ENCODE measurements at places on chromosomes 3 and 15. TPM values are rescaled to one million over a fixed set of nuclear protein-coding genes. Genes with fewer than 3 reads are reported as not detected.

DNA sequence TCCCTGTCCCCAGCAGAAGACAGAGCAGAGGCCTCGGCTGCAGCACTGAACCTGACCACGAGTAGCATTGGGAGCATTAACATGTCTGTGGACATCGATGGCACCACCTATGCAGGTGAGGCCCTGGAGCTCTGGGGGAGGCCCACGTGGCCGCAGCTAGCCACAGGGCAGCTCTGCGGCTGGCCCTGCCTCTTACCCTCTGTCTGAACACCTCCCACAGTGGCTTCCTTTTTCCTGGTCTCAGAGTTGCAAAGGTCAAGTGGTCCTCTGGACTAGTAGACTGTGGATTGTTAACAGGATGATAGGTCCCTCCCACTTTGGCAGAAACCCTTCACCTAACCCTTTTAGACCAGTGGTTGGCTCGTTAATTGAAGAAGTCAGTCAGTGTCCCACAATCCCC is 22.5 kb upstream of the CLK3 start:
- DNase-seq: no peak

DNA sequence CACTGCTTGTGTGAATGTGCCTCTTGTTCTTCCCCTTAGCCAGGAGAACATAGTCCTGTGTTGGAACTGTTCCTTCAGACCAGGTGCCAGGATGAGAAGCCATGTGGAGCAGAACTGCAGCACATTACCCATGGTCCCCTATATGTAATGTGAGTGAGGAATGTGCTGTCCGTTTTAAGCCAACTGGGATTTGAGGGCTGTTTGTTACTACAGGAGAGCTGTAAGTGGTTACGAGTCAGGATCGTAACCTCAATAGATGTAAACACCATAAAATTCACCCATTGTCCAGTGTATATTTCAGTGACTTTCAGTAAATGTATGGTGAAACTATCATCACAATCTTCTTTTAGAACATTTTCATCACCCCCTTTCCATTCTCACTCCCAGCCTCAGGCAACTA is 10.1 kb upstream of the SCAP start:
- no peak for DNase-seq

- no peak for DNase-seq
Measured at GRCh38 chr3:105499961-105500360, 133.3 kb downstream of the ALCAM start.

DNA sequence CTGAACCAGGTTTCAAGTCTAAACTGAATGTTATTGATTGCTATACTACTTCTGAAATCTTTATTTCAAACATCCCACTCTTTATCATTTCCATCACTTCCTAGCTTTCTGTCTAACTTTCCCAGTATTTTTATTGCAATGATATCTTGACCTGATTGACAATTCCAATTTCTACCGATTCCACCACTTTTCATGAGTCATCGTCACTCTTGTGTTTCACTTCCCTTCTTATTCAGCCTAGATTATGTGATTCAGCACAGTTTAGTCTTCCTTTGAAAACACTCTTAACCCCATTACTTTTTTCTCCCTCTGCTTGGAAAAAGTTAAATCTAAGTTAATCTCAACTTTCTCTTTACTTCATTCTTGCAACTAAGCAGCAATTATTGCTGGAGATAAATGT is 62.6 kb downstream of the SLC7A14 start:
- peak; percentile 70 for DNase-seq

- DNase-seq: peak; percentile 66
Measured at GRCh38 chr3:87350367-87351199, 74.2 kb upstream of the POU1F1 start.

- peak; percentile 87 for DNase-seq
Measured at GRCh38 chr15:41934843-41935242, 37.5 kb downstream of the EHD4 start.

- DNase-seq: no peak
Measured at GRCh38 chr15:39411102-39411989, 169.5 kb upstream of the THBS1 start.

DNA sequence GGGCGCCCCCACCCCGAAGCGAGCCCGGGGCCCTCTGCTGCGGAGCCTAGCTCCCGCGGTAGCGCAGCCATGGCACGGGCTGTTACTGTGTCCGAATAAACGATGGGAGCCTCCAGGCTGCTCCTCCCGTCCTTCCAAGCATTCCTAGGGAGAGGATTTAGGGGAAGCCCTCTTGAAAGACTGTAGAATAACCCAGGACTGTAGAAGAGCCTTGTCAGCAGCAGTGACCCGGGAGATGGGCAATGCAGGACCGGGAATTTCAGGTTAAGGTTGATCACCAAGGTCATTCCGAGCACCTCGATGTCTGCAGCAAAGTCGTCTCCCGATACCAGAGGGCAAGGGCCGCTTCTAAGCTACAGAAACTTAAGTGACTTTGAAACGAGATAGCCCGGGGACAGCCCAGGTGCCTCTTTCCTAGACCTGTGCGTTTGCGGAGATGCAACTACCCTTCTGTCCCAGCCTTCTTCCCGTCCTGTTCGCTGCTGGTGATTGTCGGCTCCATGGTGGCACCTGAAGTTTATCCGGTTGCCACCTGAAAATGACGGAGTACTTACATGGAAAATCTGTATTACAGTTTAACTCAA is 753 bp upstream of the MYO5A start:
- DNase-seq: peak; percentile 28

DNA sequence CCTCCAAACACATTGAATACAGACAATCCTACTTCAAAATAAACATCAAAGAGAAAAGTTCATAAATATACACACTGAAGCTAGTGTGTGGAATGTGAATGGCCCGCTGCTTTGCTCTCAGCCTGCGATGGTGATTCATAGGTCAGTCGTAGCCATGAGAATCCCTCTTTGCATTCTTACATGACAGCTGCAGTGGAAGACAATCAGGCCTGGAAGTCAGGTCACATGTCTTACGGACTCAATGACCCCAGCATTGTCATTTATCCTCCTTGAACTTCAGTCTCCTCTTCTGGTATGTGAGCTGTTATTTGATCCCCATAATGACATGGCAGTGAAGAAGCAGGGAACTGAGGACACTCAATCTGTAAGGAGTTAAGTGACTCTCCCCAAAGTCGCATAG is 217.8 kb upstream of the EOMES start:
- no peak for DNase-seq

DNA sequence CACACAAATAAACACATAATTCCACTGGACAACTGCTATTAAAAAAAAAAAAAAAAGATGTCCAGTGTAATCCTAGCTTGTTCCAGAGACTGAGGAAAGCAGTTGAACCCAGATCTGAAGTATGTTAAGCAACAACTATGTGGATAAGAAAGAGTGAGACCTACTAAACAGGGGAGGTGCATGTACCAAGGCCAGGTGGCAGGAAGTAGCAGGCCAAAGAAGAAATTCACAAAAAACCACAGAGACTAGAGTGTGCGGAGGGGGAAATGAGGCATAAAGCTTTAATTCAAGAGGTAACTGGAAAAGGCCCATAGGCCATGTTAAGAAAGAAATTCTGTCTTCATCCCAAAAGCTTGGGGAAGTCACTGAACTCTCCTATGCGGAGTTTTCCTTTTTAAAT is 490.0 kb downstream of the NAALADL2 start:
- no peak for DNase-seq

DNA sequence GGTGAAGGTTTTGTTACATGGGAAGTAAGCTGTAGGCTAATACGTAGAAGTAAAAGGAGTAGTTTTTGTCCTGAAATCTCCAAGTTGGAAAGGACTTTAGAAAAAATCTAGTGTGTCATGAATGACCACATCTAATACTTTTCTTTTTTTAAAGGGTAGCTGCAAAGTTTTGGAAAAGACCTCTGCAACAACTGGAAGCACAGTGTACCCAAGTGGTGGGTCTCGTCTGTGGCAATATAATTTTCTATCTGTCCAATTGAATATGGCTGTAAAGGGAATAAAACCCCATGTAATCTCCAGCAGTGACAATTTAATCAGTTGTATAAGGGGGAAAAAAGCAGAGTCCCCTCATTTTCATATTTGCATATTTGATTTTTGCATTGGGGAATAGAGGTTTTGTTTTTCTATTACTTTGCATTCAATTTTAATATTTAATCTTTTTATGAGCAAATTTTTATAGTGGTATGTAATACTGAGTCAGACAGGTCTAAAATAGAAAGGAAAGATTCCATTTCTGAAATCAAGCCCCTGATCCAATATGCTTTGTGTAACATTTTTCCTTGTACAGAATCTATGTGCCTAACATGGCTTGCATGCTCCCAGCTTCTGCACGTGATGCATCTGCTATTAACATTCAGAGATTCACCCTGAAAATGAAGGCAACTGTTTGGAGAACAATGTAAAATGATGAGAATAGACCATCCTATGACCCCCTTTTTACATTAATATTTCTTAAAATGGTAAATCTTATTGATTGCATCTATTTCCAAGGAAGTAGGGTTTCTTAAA is 531.4 kb downstream of the ZIC1 start:
- DNase-seq: no peak

- no peak for DNase-seq
Measured at GRCh38 chr3:34001022-34001421, 202.6 kb downstream of the PDCD6IP start.

GRCh38 chr3:129240436-129240835 is 9.0 kb upstream of the COPG1 start:
- DNase-seq: peak; percentile 28

GRCh38 chr15:74489518-74490338 is 28.8 kb upstream of the UBL7 start:
- DNase-seq: peak; percentile 66

- peak; percentile 75 for DNase-seq
Measured at GRCh38 chr3:124699686-124700396, 30.4 kb upstream of the UMPS start.

DNA sequence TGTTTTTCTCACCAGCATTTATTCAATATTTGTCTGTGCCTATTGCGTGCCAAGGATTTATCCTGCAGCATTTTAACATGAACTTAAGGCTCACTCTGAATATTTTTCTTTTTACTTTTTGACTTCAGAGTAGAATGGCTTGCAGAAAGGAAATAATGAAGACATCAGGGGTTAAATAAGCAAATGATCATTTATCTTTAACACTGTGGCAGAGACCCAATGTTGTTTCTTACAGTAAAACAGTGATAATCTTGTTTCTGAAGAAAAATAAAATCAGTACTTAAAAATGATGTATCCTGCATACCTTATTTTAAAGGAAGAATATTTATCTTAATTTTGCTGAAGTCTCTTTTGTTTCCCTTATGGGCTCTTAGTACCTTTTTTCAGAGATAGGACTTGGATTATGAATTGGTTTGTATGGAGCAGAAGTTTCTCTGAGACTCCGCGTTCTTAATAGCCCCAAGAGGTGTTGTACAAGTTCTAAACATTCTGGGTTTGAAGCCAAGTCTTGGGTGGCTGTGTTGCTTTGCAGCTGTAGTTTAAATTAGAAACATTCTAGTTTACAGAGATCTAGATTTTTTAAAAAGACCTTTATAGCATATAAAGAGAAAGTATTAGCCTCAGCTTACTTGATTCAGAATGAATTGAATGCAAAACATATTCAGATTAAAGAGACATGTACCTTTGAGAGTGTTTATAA is 40.5 kb downstream of the COL6A6 start:
- DNase-seq: no peak

DNA sequence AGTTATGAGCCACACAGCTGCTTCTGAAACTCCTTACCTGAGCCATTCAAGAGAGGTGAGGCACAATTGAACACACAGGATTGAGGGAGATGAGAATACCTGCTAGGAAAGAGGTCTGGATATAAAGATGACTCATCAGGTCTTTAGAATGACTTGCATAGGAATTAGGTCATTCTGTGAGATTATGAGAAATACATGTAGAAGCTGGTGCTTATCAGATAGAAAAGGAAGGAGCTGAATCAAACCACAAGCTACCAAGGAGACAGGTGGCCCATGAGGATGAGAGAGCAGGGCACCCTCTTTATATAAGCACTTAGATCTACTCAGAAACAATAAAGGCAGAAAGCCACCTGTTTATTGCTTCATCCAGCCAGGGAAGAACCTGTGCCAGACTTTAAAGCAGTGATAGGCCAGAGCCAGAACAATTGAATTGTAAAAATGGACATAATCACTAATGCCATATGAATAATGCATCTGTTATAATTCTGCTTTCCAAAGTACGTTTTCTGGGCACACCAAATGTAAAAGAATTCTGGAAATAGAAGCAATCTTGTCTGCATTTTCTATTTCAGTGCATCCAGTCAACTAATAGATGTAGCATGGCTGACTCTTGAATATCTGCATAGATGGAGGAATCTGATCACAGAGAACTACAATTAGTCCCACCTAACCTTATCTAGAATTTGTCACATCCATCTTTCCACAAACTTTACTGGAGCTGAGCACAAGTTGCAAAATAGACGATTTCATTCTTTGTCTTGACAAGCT is 74.9 kb downstream of the PIK3R4 start:
- no peak for DNase-seq

- peak; percentile 66 for DNase-seq
Measured at GRCh38 chr3:134201201-134202130, 49.2 kb downstream of the RYK start.

- DNase-seq: no peak
Measured at GRCh38 chr3:64417816-64418215, 192.6 kb upstream of the PRICKLE2 start.

- no peak for DNase-seq
Measured at GRCh38 chr3:43865887-43866528, 175.3 kb downstream of the ABHD5 start.

- DNase-seq: no peak
Measured at GRCh38 chr15:95550702-95551101, 779.8 kb upstream of the NR2F2 start.

DNA sequence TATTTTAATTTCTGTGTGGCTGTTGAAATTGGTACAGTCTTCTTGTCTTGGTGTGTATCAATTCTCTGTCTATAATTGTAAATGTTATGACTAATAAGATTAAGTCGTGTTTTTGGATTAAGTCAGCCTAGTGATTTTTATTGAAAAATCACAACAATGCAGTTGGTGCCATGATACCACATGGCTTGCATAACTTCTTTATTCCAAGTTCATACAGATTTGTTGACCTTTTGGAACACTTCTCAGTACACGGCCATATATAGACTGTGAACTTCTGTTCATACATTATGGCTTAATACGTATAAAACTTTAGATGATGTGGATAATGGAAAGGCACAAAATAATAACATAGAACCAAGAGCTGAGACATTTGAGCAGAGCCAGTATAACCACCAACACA is 121.2 kb upstream of the NAALADL2 start:
- DNase-seq: no peak

- DNase-seq: no peak
Measured at GRCh38 chr3:2784627-2785026, 325.5 kb downstream of the IL5RA start.

GRCh38 chr3:114205541-114205940 is 26.7 kb upstream of the DRD3 start:
- no peak for DNase-seq

GRCh38 chr3:56813653-56813960 is 11.9 kb upstream of the ARHGEF3 start:
- no peak for DNase-seq

GRCh38 chr3:187739094-187739560 is 6.1 kb downstream of the BCL6 start:
- no peak for DNase-seq

The THAP10 gene
- 2.0 TPM for total RNA-seq

The XCR1 gene
- total RNA-seq: not detected

The SPTBN5 gene
- total RNA-seq: 3.2 TPM

The PP2D1 gene
- not detected for total RNA-seq

The HRG gene
- total RNA-seq: not detected

The CCDC54 gene
- total RNA-seq: not detected

The CEMIP gene
- 0.85 TPM for total RNA-seq

The CCR2 gene
- not detected for total RNA-seq

The CFAP100 gene
- not detected for total RNA-seq

The CTXND1 gene
- not detected for total RNA-seq

The EOMES gene
- total RNA-seq: not detected

The GOLGA6B gene
- total RNA-seq: not detected

The PIGZ gene
- 3.9 TPM for total RNA-seq

The WWTR1 gene
- total RNA-seq: 111 TPM

All from dermis blood vessel endothelial cell (primary cell).